ENCODE measurements at places on chromosomes 11 and 22.
A peak's percentile ranks its signal among the peaks of the same experiment; 100 is the strongest.

DNA sequence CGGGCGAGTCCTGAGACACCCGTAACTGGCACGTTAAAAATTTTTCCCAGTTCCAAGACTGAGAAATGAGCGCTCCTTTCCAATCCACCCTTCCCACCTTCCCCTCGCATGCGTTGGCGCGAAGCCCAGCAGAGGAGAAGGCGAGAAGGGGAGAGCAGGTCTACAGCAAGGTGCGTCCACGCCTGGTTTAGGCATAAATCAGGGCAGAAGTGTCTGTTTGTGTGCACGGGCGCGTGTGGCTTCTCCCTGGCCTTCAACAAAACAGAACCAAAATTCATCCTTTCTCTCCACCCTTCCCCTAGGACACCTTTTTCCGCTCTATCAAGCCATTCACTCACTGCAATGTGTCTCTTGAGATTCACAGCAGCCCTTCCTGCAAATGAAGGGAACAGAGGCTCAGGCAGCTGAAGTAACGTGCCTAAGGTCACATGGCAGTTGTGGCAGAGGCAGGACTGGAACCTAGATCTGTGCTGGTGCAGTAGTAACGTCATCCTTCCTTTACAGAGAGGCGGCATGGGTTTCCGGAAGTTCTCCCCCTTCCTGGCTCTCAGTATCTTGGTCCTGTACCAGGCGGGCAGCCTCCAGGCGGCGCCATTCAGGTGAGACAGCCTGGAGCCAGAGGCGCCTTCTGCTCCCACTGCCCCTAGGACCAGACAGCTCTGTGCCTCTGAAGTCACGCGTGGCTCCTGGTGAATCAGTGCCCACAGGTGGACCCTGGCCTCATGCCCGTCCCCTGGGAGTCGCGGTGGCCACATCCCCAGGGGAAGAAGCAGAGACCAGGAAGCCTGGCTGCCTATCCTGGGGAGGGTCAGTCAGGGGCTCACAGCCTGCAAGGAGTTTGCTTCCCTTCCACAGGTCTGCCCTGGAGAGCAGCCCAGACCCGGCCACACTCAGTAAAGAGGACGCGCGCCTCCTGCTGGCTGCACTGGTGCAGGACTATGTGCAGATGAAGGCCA lies 1.1 kb downstream of the CALCB start:
- DNase-seq, result peak; percentile 90

DNA sequence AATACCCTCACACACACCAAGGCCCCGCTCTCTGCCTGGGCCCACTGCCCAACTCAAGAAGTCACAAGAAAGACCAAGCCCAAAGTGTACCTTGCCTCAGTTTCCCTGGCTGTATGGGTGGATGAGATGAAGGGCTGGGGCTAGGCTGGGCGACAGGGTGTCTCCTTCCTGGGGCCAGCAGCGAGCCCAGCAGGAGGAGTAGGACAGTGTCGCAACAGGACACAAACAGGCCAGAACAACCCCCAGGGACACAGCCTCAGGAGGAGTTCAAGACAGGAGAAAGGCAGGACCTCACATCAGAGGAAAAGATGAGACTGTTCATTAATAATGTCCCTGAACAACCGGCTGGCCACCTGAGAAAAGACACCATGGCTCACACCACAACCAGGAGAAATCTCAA lies 13.3 kb downstream of the CSNK1E start:
- DNase-seq, result no peak

DNA sequence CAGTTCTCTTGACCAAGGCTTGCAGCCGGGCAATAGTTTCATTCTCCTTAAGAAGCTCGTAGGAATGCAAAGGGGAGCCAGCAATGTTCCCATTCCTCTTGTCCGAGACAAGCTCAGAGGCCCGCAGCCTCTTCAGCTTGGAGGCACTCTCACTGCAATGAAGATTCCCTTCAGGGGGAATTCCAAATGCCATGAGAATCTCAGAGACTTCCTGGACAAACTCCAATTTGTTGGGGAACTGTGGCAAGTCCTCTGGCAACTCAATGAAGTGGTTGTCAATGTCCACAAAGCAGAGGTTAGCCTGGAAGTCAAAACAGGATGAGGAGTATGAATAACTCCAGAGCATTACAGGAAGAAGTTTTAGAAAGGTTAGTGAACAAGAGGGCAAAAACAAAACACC lies 84.4 kb downstream of the DENND5A start:
- DNase-seq, result no peak

GRCh38 chr11:116865696-116866095 lies 28.3 kb upstream of the APOA1 start:
- DNase-seq, result no peak

GRCh38 chr11:61083601-61084147 lies 18.6 kb upstream of the CD5 start:
- DNase-seq, result no peak

DNA sequence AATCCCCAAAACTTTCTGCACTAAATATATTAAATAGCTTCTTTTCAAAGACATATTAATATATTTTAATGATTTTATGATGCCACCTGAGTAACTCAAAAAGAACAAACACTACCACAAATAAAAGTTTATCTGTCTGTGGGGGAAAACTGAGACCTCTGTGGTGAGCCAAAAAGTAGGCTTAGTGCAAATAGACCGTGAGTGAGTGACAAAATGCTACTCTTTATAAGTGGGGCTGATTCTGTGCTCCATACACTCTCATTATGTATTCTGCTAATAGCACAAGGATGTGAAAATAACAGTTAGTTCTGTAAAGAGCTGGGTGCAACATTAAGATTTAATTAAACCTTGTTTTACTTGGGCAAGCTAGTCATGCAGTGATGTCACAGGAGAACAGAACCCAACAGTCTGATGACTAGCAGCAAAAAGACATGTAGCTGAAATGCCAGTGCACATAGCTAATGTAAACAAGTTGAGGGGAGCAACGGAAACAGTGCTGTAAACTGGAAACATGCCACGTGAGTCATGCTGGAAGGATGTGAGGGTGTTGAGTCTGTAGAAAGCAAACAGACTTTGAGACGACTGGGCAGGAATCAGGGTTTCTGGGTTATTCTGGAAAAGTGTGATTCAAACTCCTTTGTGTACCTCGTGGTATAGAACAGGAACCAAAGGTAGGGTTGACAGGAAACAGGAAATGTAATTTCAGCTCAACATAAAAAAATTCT lies 1130.4 kb downstream of the LRRC4C start:
- no peak for DNase-seq

- no peak for DNase-seq
Measured at GRCh38 chr11:20089796-20090653, 70.2 kb downstream of the DBX1 start.

- DNase-seq, result no peak
Measured at GRCh38 chr22:17100621-17101020, 15.8 kb downstream of the IL17RA start.

DNA sequence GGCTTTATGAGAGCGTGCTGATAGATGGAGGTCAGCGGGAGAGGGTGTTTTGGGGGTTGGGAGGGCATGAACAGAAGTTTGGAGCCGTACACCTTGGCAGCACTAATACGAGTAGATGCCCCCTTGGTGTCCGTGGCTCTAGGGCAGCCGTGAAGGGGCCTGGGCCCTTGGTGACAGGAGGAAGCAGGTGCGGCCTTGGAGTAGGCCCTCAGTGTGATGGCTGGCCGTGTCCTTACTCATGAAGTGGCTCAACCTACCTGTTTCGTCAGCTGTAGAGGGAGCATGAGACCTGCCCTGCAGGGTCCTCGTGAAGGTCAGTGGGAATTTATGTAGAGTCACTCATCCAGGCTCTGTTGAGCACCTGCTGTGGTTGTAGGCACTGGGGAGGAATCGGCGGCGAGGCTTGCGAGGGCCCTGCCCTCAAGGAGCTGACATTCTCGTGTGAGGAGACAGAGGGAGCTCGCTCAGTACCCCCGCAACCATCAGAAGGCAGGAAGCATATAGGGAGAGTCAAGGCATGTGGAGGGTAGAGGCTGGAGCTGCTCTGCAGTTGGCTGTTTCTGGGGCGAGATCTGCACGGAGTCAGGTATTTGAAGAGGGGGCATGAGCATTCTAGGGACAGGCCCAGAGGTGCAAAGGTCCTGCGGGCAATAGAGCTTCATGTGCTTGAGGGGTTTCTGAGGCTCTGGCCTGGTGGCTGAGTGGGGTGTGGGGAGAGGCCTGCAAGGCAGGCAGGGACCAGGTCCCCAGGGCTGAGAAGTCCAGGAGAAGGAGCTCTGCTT lies 39.6 kb downstream of the TBC1D22A start:
- no peak for DNase-seq

Measured in stimulated activated CD4-positive, alpha-beta T cell treated with anti-CD3 and anti-CD28 coated beads, Interleukin-1b, Interleukin-23, amount 100 ng/mL, for 4 hours (primary cell).